ENCODE measurements at places on chromosomes 2 and 18.

DNA sequence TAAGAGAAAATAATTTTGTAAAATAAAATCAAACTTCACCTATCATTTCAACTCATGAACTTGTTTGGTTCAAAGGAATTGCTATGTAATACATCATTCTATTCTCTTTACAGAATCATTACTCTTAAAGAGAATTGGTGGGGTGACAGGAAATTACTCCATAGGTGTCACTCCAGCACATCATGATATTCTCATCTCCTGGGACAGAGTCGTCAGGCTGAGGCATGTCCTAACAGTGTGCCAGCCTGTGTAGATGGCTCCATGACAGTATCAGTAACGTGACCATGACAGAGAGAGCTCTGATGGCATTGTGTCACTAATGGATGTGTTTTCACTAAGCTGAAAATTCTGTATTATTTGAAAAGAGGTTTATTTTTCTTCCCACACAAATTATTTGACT, 13.9 kb downstream of the SPATS2L start:
- no peak for DNase-seq

GRCh38 chr2:46701152-46701551, 214.5 kb downstream of the MCFD2 start:
- no peak for DNase-seq

DNA sequence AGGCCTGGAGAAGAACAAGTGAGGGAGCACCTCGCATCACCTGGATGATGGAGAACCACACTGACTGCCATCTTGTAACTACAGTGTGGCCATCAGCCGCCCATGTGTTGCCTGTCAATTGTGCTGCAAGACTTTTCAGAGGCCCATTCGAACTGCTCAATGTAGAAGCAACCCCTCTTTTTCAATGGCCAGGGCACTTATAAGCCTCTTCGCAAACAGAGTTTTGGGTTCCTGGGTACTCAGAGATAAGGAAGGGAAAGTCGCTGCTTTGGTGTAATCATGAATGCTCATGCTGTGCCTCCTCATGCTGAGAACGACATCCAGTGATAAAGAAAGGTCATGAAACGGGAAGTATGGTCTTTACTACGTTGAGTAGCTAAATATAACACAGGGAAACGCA, 143.9 kb upstream of the SLC39A10 start:
- DNase-seq: no peak

- DNase-seq: no peak
These were observed 157.6 kb downstream of the LRATD1 start for GRCh38 chr2:14790041-14790640.

DNA sequence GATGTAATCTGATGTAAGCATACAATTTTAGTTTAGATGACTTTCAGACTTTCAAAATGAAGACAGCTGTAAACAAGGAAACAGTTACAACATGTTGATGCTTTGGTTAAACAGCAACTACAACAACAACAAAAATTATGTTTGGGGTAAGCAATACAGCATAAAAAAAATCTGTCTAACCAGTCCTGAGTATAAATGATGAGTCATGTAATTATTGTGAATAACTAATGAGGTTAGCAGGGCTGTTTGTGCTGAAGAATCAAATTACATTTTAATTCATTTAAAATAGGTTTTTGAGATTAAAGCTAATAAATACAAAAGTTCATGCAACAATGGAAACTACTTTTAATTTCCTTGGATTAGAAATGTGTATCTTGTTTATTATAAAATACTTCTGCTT, 266.9 kb downstream of the LRP1B start:
- DNase-seq: no peak
